Thyroid gland (tissue), 4 donors: ENCODE measurements at places on chromosomes 5 and 9. TPM values are rescaled to one million over a fixed set of nuclear protein-coding genes. Genes with fewer than 3 reads are reported as not detected.
A peak's percentile ranks its signal among the peaks of the same experiment; 100 is the strongest.

DNA sequence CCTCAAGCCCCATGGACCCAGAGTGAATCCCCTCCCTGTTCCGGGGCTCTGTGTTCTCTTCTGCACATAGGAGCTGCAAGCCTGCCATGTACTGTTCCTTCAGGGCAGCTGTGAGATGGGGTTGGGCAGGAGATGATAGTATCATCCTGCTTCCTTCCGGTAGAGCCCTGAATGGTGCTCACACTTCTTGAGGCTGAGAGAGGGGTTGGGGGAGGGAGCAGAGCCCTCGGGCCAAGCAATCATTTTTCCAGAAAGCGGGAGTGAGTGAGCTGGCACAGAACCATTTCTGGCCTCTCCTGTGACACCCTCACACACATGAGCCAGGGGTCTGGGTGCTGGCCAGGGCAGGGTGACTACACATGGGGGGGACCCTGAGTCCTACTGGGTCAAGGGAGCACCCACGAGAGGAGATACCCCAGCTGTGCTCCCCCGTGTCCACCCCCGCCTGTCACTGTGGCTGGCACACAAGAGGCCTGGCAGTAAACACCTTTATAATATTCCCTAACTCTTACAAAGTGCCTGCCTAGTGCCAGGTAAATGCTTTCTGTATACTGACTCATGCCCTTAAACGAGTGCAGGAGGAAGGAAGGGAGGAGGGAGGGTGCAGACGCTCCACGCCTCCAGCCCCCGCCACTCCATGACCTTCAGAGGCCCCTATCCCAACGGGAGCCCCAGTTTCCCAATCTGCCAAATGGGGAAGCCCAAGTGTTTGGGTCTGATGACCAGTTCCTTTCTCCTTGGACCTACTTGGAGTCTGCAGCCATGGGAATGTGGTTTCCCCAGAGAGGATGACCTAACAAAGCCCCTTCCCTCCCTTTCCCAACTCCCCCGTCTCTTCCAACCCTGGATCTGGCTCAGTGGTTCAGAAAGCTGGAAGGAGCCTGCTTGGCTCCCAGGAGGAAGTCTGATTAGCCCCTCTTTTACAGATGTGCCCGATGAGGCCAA, 15.5 kb downstream of the AKNA start:
- DNase-seq = no peak

DNA sequence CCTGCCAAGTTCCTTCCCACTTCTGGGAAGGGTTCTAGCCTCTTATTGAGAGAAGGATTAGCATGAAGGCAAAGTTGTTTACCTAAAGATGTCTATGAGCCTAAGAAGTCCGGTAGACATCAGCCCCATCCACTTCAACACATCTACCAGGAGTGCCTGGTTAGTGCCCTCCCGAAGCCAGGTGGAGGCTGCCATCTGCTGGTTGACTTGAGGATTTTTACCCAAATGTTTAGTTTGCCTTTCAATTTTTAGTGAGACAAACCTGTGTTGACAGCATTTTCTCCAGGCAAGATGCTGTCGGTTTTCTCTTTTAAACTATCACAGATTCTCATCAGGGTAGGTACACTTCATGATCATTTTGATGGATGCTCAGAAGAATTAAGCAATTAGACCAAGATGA, 83.6 kb upstream of the TNFSF8 start:
- peak; percentile 79 for DNase-seq

GRCh38 chr5:173229382-173229959, 5.5 kb downstream of the NKX2-5 start:
- DNase-seq = no peak

GRCh38 chr5:137142346-137142745, 356.8 kb downstream of the SPOCK1 start:
- DNase-seq = no peak

The ECM2 gene
- 14.6 TPM for total RNA-seq

DNA sequence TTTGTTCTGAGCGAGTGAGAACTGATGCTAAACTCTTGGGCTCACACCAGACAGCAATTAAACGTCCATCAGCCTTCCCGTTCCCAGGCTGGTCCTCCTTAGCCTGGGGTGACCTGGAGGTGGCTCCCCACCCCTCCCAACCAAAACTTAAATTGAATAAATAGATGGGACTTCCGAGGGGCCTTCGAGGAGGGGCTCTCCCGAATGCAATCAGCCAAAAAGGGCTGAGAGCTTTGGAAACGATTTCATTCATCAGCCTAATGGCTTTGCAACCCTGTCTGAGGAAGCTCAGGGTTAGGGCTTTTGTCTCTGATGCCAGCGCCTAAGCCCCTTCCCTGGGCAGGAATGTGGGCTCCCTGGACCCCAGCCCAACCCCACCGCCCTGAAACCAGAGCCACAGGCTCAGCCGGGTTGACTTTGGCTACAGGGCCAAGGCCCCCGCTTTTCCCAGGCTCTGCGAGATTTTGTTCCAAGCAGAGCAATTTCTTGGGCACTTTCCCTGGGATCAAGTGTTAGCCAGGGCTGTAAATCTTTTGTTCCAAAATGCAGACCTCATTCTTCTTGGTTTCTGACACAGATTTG, 29.2 kb downstream of the LHX3 start:
- DNase-seq = no peak

- no peak for DNase-seq
Observed at GRCh38 chr5:93034621-93035590, 546.1 kb downstream of the NR2F1-AS1 start.

DNA sequence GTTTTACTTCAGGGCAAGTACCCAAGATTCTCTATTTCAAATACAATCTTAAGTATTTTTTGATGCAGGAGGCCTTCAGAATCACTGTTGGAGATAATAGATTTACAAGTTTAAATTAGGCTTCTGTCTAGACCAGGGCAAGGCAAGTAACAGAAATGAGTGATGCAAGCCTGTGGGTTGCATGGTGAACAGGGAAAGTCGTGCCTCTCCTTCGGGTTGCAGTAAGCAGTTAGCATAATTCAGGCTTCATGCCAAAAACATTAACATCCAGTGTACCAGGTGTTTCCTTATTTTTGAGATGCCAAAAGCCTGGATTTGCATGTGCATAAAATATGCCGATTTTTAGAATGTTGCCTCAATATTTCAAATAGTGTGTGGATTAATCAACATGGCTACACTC, 369.0 kb downstream of the CAAP1 start:
- DNase-seq = no peak

GRCh38 chr9:98944057-98944733, 488 bp downstream of the COL15A1 start:
- no peak for DNase-seq

DNA sequence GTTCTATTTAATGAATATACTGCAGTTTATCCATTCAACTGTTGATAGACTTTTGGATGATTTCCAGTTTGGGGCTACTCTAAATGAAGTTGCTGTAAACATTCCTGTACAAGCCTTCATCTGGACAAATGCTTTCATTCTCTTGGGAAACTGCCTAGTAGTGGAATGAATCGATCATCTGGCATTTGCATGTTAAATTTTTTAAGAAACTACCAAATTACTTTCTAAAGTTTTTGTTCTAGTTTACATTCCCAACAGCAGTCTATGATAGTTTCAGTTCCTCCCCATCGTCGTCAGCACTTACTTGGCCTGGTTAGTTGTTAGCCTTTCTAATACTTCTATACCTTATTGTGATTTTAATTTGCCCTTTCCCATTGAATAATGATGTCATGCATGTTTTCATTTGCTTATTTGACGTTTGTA, 306.3 kb downstream of the FER start:
- no peak for DNase-seq

The PCDHB4 gene
- total RNA-seq = 3.8 TPM

DNA sequence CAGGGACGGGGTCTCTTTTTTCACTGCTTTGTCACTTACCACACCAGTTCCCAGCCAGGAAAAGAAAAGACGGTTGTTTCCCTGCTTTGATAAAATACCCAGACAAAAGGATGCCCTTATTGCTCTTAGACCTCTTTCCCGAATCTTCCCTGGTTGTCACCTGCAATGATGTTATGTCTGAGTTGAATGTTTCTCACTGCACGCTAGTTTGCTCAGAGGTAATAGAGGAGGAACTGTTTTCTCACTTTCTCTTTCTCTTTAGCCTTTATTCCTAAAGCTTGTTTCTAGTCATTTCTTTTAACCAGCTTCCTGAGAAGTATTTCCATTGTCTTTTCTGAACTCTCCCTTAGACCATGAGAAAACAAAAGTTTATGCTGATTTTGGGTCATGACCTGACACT, 32.9 kb downstream of the ACER2 start:
- DNase-seq = no peak

- no peak for DNase-seq
Observed at GRCh38 chr9:113289091-113289490, 13.6 kb downstream of the PRPF4 start.

DNA sequence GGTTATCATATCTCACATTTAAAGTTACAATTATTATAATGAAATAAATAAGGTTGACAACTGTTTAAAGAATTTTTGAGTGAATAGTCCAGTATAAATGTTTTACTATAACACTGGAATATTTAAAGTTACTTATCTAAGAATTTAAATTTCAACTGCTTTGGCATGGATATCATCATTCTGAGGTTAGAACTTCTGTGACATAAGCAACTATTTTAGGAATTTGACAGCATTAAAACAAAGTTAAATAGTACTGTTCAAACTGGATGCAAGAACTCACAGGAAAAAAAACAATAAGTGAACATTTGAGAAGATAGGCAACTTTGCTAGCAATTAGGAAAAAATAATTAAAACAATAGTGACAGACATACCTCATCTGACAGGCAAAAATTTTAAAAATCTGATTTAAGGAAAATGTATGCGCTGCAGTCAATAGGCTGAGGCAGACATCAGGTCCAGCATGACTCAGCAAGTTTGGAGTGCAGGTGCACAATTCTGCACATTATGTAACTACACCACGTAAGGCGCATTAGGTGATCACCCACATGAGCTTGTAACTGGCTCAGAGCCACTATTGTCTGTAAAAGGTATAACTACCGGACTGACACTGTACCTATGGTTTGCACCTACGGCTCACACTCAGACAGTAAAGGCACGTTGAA, 180.6 kb downstream of the PDE4D start:
- DNase-seq = no peak

DNA sequence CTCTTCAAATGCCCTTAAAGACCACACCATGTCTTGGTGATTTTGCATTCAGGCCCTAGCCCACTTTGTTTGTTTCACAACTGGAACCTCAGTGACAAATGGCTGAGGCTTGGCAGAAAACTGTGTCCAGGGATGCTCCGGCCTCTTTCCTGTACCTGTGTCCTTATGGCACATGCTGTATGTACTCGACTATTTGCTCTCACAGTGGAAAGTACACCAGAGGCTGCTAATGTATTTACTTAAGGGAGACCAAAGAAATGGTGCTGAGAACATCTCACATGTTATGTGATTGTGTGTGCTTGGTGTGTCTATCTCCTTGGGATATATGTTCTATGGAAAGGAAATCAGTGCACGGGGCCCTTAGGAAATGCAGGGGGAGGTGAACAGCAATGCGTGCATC, 263.3 kb downstream of the GADD45G start:
- no peak for DNase-seq

The BRD8 gene
- 56.9 TPM for total RNA-seq

GRCh38 chr9:27413511-27414219, 110.4 kb upstream of the IFNK start:
- no peak for DNase-seq

DNA sequence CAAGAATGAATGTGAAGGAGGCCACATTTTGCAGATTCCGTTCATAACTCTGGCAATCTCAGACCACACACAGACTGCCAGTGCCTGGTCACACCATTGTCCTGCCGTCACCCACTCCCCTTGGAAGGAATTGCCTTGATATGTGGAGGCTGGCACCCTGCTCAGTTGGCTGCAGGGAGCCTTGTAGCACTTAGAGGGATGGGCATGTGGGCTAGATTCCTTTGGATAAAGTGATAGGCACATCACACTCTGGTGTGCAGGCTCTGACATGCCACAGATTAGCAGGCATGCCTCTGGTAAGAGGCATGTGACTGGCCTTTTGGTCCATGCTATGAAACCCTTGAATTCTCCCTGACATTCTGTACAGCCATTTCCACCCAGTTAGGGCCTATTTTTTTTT, 254.6 kb upstream of the PIK3R1 start:
- DNase-seq = no peak

DNA sequence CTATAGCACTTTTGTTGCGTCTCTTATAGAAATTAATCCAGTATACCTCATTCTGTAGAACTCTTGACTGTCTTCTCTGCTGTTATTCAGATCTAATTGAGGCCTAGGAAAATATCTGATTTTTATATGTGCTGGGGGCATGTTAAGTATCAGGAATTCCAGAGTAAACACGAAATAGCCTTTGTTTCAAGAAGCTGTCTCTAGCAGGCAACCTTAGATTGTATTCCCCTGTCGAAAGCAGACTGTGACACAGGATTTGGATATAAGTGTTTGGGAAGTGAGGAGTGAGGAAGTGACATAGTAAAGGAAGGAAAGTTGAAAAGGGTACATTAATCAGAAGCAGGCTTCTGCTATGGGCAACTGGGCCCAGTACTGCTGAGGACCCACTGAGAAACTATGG, 72.1 kb upstream of the RASA1 start:
- no peak for DNase-seq

The FNIP1 gene
- 91.7 TPM for total RNA-seq

The ZBED3 gene
- total RNA-seq = 31.4 TPM

The NTRK2 gene
- 186 TPM for total RNA-seq

The OBP2B gene
- total RNA-seq = not detected

The CRB2 gene
- total RNA-seq = not detected

DNA sequence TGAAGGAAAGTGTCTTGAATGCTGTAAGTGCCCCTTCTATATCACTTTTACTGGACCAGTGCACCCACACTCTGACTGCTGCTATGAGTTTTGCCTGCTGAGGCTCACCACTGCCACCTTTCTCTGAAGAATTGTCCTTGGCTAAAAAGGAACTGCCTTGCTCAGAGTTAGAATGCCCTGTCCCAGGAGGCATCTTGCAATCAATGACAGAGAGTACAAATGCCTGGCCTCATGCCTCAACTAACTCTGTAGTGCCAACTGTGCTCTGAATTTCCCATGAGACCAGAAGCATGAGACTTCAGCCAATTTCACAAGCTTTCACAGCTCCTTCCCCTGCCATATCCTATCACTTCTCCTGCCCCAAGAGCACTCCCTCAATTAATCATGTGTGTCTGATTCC, 569.7 kb downstream of the ZNF608 start:
- peak; percentile 46 for DNase-seq

DNA sequence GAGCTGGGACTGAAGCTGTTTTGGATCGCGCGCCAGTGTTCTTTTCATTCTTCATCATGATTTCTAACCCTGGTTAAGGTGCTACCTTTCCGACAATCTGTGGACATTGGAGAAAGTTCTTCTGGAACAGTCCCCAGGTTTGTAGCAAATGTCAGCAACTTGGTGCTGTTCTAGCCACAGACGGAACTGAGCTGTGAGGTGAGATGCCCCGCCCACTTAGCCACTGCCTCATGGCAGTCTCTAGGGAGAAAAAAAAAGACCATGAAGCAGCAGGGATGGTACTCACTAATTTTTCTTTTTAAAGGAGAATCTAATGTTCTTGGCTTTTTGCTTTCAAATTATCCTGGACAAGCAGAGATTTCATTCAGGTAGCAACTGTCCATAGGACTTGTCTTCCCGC, 72.1 kb upstream of the STK32A start:
- DNase-seq = no peak

The CRHBP gene
- 5.1 TPM for total RNA-seq

The CTSL gene
- 116 TPM for total RNA-seq
